Activated CD4-positive, alpha-beta memory T cell treated with anti-CD3 and anti-CD28 coated beads, Interleukin-2, amount 10 ng/mL, durations not matched to agents 7 days and 5 days (primary cell): ENCODE measurements at places on chromosomes 7 and 10. TPM values are rescaled to one million over a fixed set of nuclear protein-coding genes. Genes with fewer than 3 reads are reported as not detected.

Gene FAM25A
- total RNA-seq = not detected

DNA sequence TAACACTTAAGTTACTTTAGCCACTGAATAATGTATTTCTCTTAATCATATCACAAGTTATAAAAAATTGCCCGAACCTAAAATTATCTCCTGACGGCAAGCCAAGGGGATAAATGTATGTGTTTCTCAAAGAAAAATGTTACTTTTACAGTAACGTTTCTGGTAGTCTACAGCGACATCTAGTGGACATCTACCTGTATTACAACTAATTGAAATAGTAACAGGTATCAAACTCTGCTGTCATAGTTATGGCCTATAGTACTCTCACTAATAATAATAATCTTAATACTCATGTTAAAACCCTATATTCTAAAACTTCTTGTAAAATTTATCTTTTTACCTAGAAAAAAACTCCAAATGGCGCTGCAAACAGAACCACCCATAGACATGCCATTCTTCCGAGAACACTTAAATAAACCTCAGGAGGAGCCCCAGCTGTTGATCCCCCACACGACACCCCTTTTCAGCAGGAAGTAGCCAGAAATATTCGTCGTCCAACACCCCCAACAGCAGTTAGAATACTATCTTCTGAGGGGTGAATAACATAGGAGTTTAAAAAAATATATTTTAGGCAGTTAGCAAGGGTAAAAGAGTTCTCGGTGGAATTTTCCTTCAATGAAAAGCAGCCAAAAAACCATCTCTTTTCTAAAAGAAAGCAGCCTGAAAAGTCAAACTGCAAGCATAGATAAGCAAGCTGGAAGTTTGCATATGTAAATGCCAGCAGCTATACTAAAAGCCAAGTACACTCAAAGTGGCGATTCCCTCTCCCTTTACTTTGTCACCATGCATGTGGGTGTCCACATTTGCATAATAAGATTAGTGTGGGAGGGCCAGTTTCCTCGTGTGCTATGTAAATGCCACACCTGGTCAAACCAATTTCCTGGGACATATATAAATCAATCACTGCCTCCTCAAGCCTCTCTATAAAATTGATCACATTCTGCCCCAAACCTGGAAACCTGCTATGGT is 40.5 kb upstream of the ZNF107 start:
- H3K4me3 ChIP-seq = no peak overlapping the region
- no peak overlapping the region for H3K27ac ChIP-seq
- DNase-seq = no peak
- no peaks in the 10 kb centered on the region for H3K27me3 ChIP-seq
- H3K4me1 ChIP-seq = no peaks in the 10 kb centered on the region
- no peaks in the 10 kb centered on the region for H3K36me3 ChIP-seq

DNA sequence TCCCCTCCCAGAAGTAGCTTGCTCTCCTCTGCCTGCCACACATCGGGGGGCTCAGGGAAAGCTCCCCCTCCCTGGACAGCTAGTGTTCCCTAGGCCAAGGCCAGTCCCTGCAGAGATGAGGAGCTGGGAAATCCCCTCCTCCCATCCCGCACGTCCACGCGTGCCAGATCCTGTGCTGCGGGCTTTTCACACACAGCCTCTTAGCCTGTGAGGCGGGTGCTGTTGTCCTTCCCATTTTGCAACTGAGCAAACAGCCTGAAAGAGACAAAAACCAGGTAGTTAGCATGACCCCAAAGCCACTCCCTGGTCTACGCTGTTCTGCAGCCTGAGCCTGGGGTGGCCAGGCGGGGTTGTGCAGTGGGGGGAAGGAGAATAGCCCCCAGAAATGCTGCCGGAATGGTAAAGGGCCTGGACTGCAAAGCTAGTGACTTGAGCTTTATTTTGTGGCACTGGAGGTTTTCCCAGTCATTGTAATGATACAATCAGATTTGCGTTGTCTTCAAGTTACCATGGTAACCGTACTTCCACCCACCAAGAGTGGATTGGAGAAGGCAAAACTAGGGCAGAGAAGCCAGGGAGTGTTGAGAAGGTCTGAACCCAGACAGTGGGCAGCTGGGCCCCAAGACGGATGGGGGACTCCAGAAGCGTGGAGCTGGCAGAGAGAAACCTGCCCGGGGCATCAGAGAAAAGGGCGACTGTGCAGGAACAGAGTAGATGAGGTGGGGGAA is 98.6 kb upstream of the KCTD7 start:
- H3K27ac ChIP-seq = no peak overlapping the region
- no peaks in the 10 kb centered on the region for H3K4me1 ChIP-seq
- H3K4me3 ChIP-seq = no peak overlapping the region
- H3K27me3 ChIP-seq = no peaks in the 10 kb centered on the region

Gene ZNF804B
- total RNA-seq = not detected

DNA sequence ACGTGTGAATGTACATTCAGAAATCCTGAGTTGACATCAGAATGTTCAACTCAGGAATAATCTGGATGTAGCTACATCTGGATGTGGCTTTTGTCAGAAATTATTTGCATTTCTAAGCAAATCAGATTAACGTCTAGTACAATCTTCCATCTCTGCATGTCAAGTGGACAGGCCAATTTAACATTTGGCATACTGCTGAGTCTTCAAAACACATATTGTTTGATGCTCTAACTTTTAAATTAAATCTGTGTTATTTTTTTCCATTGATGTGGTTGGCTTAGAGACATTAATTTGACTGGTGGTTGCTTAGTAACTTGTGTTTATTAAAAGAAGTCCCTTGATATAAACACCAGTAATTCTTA is 3.4 kb downstream of the STAMBPL1 start:
- H3K4me1 ChIP-seq = peaks cover 75% of the 10 kb centered on the region
- peaks cover 57% of the 10 kb centered on the region for H3K36me3 ChIP-seq
- peak overlapping the region; percentile 74 for H3K27ac ChIP-seq
- no peak for DNase-seq

DNA sequence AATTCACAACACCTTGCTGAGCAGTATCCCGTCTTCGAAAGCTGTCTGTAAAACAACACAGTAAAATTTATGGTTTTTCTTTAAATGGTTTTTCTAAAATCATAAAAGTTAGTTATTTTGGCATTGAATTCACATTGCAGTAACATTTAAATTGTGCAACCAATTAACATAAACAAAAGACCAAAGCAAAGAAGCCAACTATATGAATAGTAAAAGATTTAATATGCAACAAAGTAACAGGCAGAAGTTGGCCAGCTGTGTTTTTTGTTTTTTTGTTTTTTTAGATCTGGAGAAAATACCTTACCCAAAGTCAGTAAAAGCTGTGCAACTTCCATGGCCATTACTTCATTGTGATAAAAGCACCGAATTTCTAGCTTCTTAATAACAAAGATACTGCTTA is 11.3 kb downstream of the SRI start:
- H3K4me3 ChIP-seq = no peak overlapping the region
- no peak overlapping the region for H3K27ac ChIP-seq
- H3K36me3 ChIP-seq = peaks cover 79% of the 10 kb centered on the region
- H3K27me3 ChIP-seq = no peaks in the 10 kb centered on the region
- no peak for DNase-seq

DNA sequence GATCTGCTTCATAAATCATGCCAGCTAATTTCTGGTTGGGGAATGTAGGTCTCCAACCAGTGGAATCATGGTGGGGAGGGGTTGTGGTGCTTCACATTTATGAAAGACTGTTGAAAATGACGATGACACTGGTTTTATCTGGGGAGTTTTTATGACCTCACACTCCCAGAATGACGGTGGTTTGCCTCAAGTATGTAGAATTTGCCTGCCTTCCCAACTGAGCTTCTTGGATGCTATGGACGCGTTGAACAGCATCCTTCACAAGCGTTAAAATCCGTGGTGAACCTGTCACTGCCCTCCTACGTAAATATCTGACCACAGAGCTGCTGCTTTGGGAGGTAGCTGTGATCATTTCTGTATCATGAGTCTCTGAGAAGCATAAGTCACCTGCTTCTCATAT is 3.3 kb downstream of the INSYN2A start:
- no peak overlapping the region for H3K4me3 ChIP-seq
- no peaks in the 10 kb centered on the region for H3K4me1 ChIP-seq
- peaks cover 27% of the 10 kb centered on the region for H3K27me3 ChIP-seq
- DNase-seq = no peak

GRCh38 chr7:69699931-69700330 is 101.7 kb downstream of the AUTS2 start:
- no peak overlapping the region for H3K4me3 ChIP-seq
- H3K4me1 ChIP-seq = peaks cover 7% of the 10 kb centered on the region
- no peak overlapping the region for H3K27ac ChIP-seq
- H3K36me3 ChIP-seq = no peaks in the 10 kb centered on the region
- DNase-seq = no peak

DNA sequence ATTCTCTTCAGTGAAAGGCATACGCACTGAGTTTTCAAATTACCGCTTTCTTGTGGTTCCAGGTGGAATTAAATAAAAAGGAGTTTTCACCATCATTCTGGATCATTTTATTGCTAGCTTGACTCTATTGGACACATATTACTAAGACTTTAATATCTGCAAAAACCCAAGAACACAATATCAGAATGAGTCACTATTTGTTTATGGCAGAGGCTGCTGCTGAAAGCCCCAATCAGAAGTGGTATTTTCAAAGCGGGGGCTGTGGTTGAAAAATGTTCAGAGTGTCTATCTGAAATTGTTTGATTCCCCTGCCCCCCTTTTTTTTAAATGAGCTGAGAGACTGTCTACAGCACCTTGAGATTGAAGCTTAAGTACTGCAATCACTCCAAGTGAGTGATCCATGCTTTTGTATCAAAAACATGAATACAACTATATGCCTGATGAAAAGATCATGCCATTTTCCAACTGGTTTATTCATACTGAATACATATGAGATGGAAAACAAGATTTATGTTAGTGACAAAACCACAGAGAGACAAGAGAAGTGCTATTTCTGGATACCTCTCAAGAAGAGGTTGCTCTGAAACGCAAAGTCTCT is 376.4 kb downstream of the HTR7 start:
- H3K27ac ChIP-seq = no peak overlapping the region
- H3K36me3 ChIP-seq = no peaks in the 10 kb centered on the region
- H3K4me1 ChIP-seq = no peaks in the 10 kb centered on the region
- no peak for DNase-seq
